IMR-90 (cell line): ENCODE measurements at places on chromosomes 6 and 20.
A peak's percentile ranks its signal among the peaks of the same experiment; 100 is the strongest.

DNA sequence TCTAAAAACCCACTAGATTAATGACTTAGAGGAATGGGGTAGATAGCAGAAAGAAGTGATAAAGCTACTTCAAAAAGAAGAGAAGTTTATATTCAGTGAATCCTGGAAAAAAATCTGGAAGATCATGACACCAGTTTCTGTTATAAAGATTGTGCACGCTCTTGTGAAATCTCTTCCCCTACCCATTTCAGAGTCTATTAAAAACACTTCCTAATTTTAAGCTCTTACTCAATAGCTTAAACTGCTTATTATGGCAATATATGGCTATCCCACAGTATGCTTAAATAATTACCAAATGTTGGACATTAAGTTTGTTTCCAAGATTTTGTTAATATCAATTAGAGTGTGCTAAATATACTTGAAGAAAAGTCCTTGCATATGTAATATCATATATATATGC lies 585.3 kb upstream of the MAN1A1 start:
- DNase-seq, result no peak

- no peak for DNase-seq
These were observed 54.9 kb downstream of the LY86 start for GRCh38 chr6:6643398-6643797.

- DNase-seq, result no peak
These were observed 33.2 kb downstream of the CCN2 start for GRCh38 chr6:131917763-131918649.

DNA sequence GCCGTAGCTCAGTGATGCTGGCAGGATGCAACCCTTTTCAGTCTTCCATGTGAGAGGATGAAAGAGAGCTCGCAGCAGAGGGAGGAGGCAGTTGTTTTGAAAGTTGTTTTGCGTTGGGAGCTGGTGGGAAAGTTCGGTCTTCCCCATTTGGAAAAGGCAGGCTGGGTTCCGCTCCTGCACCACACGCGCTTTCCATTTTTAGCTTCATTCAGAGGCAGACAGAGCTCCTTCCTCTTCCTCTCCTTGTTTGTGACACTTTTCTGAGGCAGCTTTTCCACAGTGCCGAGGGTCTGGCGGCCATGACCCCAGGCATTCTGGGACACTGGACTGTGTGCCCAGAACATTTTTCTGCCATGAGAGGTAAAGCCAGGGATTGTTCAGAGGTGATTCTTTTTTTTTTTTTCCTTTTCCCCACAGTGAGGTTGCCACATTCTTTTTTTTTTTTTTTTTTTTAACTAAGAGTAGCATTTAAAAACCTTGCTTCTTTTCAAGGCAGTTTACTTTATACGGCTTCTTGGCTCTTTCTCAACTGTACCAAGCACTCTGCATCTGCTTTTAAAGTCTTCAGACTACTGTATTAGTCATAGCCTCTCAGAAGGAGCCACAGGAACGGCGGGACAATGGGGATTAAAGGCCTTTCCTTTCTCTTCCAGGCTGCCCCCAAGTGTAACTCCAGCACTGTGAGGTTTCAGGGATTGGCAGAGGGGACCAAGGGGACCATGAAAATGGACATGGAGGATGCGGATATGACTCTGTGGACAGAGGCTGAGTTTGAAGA lies 1.6 kb downstream of the PRDM1 start:
- DNase-seq, result peak; percentile 87

DNA sequence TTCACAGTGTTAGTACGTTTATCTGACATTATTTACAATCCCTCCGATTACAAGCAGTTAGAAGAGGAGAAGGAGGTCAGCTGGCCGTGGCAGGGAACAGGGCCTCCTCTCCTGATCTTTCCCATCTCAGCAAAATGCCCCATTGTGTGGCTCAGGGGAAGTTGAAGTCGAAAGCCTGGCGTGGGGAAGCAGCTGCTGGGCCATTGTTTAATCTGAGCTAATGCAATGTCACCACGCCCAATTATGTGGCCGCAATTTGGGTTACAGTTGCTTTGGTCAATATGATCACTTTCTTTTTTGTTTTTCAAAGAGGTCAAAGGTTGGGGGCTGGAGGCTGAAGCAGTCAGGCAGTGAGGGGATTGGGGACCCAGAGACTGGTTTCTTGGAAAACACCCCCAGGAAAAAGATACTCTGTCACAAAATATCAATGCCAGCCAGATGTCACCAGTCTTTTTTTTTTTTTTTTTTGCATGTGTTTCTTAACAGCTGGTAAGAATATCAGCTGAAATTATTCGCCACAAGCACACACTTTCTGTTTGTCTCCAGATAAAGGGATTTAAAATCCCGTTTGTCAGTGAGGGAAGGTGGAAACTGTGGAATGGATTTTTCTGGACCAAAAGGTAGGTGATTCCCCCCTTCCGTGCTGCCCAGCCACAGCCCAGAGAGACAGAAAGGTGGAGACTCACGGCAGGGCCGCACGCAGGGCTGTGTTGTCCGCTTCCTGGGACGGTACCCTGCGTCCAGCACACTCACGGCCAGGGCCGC lies 24.6 kb downstream of the DLL1 start:
- no peak for DNase-seq

GRCh38 chr20:62751551-62752150 lies 43.0 kb downstream of the NTSR1 start:
- DNase-seq, result no peak

- no peak for DNase-seq
These were observed 46.9 kb upstream of the TRIM26 start for GRCh38 chr6:30260036-30260504.

DNA sequence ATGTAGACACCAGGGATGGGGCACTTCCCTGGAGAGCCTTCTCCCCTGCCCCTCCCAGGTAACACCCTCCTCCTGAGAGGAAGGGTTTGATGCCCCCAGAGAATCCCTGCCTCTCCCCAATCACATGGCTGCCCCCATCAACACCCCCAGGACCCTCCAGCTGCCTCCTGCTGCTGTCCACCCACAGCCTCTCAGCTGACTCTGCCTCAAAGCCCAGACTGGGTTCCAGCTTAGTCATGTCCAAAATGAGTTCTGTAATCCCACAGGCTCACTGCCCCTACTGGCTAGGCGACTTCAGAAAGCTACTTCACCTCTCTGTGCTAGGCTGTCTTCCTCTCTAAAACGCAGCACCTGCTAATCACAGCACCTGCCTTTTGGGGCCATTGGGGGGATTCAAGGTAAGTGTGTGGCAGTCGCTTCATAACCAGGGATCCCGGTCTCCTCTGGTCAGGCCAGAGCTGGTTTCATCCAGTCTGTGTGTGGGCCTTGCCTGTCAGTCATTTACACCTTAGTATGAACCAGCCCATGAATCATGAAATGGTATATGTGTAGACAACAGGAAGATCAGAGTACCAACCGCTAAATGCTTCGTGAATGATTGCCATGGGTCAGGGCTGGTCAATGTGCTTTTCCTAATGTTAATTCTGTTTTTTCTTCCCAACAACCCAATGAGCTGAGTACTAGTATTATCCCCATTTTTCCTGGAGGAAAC lies 40.4 kb downstream of the TFEB start:
- DNase-seq, result peak; percentile 43

DNA sequence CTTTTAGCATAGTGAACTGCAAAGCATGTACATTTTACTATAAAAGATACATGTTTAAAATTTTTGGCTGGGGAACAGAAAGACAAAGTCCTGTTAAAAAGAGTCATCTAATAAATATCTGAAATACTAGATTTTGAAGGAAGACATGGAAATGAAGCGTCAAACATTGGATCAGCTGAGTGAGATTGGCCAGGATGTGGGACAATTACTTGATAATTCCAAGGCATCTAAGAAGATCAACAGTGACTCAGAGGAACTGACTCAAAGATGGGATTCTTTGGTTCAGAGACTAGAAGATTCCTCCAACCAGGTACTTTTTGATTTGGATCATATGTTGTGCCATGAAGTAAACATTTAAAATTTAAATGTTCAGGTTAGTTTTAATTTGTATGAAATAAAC lies 162.3 kb downstream of the UTRN start:
- DNase-seq, result peak; percentile 64

DNA sequence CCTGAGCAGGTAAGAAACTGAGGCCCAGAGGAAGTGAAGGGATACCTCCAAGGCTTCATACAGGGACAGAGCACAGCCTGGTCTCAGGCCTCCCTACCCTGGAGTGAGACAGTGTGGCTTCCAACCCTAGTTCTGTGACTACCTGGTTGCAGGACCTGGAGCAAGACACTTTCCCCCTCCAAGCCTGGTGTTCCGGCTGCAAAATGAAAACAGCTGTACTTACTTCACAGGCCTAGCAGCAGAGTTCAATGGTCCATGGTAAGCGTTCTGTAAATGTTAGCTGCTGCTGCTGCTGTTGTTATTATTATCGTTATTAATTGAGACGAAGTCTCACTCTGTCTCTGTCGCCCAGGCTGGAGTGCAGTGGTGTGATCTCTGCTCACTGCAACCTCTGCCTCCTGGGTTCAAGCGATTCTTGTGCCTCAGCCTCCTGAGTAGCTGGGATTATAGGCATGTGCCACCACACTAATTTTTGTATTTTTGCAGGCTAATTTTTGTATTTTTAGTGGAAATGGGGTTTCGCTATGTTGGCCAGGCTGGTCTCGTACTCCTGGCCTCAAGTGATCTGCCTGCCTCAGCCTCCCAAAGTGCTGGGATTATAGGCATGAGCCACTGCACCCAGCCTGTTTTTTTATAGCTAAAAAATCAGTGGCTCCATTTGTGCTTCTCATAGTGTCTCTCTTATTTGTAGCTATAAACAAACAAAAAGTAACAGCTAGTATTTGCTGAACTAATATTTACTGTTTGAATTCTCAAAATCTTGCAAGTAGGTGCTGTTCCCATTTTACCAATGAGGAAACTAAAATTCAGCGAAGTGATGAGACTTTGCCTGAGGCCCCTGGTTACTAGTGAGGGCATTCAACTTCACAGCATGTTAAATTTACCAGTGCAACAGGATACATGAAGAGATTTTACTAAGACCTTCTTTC lies 41.9 kb downstream of the COX4I2 start:
- no peak for DNase-seq

- no peak for DNase-seq
These were observed 88.0 kb downstream of the CDS2 start for GRCh38 chr20:5214826-5215225.

- no peak for DNase-seq
These were observed 677.5 kb downstream of the HDGFL1 start for GRCh38 chr6:23246896-23247295.

GRCh38 chr6:127539272-127539671 lies 20.1 kb upstream of the MTCL3 start:
- peak; percentile 47 for DNase-seq

DNA sequence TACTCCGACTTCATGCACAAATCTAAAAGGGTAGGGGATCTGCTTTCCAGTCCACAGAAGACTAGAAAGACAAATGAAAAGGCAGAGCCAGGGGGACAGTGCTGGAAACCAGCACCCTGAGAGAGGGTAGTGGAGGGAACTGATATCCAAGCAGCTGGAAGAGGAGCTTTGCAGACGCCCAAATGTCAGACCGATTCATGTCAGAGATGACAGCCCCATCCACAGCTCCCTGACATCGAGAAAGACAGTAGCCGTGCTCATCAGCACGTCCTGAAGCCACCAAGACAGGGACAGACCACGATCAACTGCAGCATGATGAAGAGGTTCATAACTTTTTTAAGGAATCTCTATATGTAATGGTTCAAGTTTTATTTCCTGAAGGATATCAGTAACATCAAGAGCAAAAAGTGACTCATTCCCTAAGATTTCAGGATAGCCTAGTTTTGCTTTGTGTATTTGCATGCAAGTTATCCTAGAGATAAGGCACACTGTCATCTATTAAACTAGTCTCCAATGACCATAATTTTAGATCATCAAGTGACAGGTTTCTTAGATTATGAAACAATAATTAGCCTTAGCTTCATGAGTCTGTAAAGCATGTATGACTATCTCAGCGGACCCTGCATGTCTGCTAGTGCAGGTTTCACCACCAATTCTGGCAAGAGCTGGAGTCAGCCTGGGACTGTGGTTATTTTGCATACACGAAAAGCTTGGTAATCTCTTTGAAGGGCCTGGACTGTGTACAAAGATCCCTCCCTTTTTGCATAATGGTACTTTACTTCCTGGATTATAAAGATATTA lies 43.0 kb downstream of the PRDM1 start:
- DNase-seq, result peak; percentile 84

GRCh38 chr6:80145921-80146320 lies 39.5 kb downstream of the BCKDHB start:
- no peak for DNase-seq

- no peak for DNase-seq
These were observed 38.0 kb downstream of the BFSP1 start for GRCh38 chr20:17493173-17493572.

- DNase-seq, result no peak
These were observed 124.3 kb downstream of the GRM1 start for GRCh38 chr6:146153040-146153758.

DNA sequence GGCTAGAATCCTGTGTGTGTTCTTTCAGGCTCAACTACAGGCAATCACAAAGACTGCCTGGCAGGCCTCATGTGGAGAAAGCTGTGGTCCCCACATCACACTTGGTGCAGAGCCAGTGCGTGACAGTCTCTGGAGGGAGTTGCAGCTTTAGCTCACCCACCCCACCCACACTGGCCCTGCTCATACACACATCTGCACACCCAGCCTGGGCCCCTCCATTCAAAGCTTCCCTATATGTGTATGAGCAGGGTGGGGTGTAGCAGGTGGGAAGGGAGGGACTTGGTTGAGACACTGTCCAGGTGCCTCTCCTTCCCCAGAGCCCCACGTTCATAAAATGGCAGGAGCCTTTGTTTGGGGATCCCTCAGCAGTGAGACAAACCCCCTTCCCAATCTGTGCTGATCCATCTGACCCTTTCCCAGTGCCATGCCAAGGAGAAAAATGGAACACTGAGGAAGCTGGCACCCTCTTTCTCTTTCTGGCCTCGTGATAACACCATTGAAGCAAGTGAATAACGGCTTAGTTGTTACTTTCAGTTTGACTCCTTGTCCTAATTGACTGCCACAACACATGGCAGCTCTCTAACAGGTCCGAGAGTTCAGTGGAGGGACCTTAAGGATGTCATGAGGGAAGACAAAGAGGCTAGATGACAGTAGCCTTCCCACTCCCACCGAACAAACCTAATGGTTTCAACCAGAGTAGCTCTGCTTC lies 53.8 kb upstream of the NRSN1 start:
- DNase-seq, result no peak

- DNase-seq, result no peak
These were observed 1324.4 kb upstream of the EYS start for GRCh38 chr6:67031451-67031850.
